ENCODE measurements at places on chromosomes 2 and 18.

GRCh38 chr18:48136827-48137373 lies 206.4 kb upstream of the SMAD2 start:
- no peak for DNase-seq

DNA sequence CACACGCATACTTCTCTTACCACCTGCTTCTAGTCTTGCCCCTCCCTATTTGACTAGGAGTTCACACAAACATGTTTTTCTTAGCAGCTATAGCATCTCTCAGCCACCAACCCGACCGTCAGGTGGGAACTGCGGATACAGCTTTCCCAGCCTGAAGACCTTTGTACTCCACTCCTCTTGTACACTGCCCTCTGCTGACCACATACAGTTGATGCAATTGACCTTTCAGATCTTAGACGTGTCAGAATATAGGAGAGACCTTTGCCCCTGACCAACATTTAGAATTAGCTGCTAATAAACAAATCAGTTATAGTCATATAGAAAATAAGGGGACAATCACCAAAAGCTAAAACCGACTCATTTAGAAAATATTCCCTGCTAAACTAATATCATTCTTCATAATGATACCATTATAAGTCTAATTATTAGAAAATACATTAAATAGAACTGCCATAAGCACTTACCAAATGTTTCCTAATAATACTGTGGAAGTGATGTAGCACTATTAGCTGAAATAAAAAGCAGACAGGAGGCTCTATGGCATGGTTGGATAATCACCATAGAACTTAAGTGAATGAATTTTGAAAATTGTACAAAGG lies 208.4 kb downstream of the RAD51AP2 start:
- peak; percentile 10 for DNase-seq

DNA sequence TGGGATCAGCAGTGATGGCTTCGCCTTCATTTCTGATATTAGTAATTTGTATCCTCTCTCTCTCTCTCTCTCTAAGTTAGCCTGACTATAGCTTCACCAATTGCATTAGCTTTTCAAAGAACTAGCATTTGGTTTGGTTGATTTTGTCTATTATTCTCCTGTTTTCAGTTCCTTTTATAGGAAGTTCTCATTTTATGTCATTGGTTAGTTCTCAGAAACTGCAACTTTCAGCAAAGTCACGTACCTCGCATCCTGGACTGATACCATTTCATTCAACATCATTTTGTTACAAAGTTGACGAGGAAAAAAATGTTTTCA lies 450.8 kb downstream of the EIPR1 start:
- no peak for DNase-seq

- DNase-seq = no peak
Observed at GRCh38 chr2:120576509-120577474, 158.9 kb upstream of the GLI2 start.

DNA sequence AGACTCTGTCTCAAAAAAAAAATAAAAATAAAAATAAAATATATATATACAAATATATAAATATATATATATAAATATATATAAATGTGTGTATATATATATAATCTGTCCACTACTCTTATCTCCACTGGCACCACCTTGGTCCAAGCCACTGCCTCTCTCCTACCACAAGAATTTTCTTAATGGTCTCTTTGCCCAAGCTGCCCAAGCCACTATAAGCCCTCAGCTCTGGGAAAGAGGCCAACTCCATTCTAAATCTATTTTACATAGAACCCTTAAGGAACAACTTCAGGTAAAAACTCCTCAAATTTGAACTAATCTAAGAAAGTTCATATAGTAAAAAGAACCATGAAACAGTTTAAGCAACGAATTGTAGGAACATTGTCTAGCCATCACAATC lies 45.6 kb upstream of the GREB1L start:
- no peak for DNase-seq

- DNase-seq = peak; percentile 42
Observed at GRCh38 chr2:165725421-165725820, 68.6 kb downstream of the GALNT3 start.

DNA sequence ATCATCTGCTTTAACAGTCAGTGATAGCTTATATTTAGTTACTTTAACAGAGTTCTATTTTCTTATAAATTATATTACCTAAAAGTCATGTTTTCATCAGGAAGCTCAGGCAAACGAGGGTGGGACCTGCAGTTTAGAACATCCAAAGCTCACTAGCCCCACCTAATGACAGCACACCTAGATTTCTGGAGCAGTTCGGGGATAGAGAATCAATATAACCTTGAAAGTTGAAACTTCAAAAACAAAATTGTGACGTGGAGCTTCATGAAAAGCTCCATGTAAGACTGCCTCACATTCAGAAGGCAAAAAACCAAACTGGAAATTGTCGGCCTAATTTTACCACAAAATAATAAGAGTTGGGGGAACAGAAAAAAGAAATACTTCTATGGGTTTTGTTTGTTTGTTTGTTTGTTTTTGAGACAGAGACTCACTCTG lies 185.9 kb upstream of the CCDC150 start:
- no peak for DNase-seq

DNA sequence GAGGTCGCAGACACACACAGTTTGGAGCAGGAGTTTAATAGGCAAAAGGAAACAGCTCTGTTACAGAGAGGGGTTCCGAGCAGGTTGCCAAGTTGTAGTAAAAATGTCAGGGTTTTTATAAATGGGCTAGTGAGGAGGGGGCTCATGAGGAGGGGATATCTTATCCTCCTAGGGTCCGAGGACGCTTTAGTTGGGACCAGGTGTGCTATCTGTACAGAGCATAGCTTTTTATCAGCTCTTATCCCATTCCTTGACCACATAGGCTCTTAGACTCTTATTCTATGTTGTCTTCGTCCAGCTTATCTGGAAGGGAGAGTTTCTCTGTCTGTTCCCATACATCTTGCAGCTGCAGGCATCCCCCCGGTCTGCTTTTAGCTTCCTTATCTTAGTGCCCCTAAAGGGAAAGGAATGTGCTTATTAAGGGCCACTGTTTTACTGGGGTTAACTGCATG lies 44.7 kb downstream of the PDK1 start:
- DNase-seq = no peak

DNA sequence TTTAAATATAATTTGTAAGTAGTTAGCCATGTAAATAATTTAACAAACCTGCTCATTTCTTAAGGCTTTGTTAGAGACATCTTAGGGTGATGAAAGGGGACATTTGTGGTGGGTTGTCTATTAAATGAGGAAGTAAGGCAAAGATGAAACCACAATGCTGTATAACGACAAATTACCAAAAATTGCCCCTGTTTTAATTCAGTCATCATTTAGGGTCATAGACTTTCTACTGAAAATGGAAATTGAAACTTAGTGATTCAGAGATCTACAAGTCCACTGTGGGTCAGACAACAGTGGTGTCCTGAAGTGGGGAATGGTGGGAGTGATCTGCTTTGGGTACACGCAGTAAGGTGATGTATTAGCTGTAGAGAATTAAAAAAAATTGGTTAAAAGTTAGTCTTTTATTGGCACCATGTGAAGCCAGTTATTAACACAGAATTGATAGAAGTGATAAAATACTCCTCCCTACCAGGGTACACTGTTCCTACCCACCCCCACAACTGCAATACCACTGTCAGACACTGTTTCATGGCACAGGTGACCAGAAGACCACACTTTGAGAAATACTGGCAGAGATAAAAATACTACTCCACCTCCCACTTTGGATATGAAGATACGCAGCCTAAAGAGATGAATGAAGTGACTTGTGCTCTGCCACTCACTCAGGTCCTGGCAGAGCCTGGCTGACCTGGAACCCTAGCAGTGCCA lies 13.4 kb downstream of the CERS6 start:
- DNase-seq = no peak

DNA sequence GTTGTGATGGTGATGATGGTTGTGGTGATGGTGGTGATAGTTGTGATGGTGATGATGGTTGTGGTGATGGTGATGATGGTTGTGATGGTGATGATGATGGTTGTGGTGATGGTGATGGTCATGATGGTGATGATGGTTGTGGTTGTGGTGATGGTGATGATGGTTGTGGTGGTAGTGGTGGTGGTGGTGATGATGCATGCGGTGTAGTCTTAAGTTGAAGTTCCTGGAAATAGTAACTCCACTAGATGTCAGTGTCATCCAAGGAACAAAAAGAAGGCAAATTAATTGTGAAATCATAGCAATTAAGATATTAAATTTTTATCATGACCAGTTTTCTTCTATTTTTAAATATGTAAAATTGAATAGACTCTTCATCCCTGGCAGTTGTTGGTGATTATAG lies 309.2 kb downstream of the AGAP1 start:
- DNase-seq = no peak

DNA sequence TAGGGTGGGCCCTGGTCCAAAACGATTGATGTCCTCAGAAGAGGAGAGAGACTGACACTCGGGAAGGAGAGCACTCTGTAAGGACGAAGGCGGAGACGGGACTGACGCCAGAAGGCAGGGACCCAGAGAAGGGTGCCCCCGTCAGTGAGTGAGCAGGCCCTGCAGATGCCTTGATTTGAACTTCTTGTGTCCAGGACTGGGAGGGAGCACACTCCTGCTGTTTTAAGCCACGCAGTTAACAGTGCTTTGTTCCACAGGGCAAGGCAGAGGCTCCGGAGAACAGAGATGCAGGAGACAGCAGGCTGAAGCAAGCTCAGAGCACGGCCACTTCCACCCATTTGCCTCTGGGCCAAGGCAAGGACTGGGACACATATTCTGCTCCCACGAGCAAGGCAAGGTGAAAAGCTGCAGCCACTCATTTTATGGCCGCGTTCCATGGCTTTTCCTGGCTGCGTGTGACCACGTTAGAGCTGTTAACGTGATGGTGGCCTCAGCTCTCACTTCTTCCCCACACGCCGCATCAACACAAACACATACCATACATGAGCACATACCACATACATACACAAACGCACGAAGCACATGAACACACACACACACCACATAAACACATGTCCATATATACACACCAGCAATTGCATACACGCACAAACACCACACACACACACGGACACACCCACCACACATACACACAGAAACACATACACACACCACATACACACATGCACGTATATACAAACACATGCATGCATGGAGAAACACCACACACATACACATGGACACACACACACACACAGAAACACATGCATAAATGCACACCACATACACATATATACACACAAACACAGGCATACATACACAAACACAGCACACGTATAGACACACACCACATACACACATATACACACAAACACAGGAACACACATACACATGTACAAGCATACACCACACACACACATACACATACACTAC lies 521.0 kb upstream of the MYT1L start:
- DNase-seq = no peak

GRCh38 chr2:62042944-62043343 lies 137.5 kb downstream of the COMMD1 start:
- DNase-seq = no peak

- DNase-seq = no peak
Observed at GRCh38 chr18:51235009-51235789, 37.7 kb upstream of the MEX3C start.

DNA sequence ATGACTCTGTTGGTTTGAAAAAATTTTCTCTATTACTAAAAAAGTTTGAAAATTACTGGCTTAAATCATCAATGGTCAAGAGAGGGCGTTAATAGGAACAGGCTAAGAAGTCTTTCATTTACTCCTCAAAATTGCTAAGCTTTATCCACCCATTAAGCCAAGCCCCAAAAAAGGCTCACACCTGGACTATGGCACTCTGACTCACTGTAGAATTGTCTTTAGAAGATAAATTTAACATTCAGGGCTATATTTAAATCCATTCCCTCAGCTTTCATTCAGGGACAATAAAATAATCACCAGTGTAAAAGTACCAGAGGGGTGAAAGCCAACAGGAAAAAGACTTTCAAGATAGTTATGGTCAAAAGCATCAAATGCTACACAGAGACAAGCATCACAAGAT lies 80.0 kb downstream of the SESTD1 start:
- DNase-seq = no peak

- no peak for DNase-seq
Observed at GRCh38 chr2:46179037-46179621, 118.1 kb upstream of the EPAS1 start.

DNA sequence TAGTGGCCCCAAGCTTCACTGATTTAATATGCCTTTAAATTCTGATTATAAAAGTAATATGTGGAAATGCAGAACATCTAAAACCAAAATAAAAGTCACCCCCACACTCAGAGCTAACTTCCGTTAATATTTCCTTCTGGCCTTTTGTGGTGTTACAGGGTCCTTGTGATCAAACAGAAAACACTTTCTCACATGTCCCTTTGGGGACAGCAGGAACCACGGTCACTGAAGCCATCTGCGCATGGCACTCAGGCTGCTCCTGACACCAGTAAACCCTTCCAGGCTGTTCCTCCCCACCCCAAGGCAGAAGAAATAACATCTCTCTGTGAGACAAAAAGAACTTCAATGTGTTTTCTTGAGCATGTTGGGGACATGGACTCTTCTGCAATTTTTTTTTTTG lies 25.1 kb upstream of the GPR17 start:
- no peak for DNase-seq

DNA sequence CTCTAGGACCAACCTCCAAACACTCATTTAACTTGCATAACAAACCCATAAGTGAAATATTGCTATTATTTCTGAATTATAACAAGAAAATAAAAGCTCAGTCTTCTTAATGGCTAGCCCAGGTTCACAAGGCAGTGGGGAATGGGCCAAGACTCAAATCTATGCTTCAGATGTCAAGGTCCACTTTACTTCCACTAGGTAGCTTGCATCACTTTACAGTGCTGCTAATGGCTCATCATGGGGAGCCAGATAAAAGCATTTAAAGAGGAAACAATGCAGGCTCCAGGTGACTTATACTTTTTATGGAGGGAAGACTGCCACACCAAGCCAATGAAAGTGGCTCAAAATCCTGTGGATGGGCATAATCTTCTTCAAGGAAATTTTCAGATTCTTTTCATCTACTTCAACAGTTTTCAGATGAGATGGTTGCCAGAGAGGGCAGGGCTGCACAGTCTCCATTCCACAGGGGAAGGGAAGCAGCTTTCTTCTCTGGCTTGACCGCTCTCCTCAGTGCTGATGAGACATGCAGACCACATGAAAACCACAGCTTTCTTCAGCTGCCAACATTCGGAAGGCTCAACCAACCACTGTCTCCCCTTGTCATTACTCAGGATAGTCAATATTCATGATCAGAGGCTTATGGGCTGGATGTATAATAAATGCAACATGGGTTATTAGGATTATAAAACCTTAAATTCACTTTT lies 361.9 kb upstream of the MEX3C start:
- no peak for DNase-seq

- no peak for DNase-seq
Observed at GRCh38 chr2:198775737-198776136, 682.0 kb downstream of the SATB2 start.
